Dermis blood vessel endothelial cell (primary cell): ENCODE measurements at places on chromosomes 11 and 22. TPM values are rescaled to one million over a fixed set of nuclear protein-coding genes. Genes with fewer than 3 reads are reported as not detected.

DNA sequence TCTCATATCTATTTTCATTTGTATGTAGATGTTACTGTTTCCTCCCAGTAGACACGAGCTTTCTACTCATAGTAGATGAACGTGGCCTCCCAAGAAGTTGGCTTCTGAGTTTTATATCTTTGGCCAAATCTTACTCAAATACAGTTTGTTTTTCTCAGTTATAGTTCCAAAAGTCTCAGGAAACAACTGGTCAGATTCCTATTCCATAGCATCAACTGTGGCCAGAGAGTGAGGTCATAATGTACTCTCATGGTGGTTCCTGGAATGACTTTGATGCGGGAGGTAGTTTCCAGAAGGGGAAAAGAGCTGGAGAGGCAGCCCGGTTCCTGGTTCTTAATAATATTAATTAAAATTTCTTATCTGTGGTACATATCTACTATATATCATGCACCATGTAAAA, 77.3 kb downstream of the SLC17A6 start:
- no peak for DNase-seq

ETS1 gene
- 128 and 130 TPM in 2 replicates for total RNA-seq

MS4A4E gene
- not detected in 2 replicates for total RNA-seq

DNA sequence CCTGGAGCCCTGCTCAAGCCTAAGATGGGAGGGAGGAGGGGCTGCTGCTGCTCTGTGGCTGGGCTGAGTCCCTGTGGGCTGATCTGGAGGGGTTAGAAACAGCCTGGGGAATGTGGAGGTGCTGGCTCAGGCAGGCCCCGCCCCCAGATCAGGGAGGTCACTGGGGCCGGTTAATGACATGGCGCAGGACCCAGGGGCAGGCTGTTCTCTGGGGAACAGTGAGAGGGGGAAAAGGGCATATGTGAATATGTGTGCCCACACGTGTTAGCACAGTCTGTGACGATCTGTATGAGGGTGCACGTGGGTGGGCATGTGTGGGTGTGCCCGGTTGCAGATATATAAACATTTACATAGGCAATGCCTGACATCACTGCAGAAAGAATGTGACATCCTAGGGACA, 143.5 kb downstream of the MIAT start:
- DNase-seq, result no peak

DNA sequence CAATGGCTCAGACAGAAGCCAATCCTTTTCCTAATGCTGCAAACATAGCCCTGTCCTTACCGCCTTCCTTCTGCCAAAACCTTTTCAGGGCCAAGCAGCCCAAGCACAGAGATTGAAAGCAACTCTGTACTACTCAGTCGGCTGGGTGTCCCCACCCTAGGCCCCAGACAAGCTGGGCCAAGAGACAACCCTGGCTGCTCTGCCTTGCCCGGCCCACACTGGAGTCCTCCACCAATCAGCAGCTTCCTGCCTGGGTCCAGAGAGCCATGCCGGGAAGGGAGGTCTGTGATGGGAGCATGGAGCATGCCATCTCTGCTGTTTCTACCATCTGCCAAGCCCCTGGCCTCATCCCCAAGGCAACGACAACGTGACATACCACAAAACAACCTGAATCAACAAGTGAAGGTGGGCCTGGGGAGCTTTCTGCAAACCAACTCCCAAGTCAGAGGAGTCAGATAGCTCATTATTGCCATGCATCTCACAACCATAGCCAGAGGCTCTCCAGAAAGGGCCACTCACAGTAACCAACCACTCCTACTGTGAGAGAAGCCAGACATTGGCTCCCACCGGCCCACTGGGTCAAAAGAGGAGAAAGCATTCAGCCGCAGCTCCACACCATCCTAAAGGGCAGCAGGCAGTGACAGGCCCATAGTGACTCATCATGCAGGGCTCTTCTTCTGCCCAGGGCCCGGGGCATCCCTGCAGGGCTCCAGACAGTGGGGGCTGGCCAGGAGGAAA, 18.2 kb downstream of the PATZ1 start:
- DNase-seq, result no peak

- peak; percentile 50 for DNase-seq
Measured at GRCh38 chr11:103586756-103587155, 449.7 kb upstream of the DDI1 start.

GRCh38 chr11:23932485-23932898, 564.4 kb upstream of the LUZP2 start:
- no peak for DNase-seq

DCHS1 gene
- total RNA-seq, result 61.8 and 81.7 TPM in 2 replicates

DNA sequence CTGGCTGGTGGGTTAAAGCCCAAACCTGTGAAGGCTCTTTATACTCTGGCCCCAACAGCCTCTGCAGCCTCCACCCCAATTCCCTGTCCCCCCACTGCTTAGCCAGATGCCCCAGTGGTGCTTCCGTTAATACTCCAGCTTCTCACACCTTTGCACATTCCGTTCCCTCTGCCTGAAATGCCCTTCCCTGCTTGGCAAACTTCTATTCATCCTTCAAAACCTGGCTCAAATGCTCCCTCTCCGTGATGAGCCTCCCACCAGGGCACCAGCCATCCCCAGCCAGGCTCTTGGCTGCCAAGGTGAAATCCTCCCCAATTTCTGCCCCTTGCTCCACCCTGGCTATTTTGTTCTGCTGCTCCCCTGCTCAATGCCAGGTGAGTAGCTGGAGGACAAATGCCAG, 12.5 kb upstream of the FADS3 start:
- DNase-seq, result no peak

DNA sequence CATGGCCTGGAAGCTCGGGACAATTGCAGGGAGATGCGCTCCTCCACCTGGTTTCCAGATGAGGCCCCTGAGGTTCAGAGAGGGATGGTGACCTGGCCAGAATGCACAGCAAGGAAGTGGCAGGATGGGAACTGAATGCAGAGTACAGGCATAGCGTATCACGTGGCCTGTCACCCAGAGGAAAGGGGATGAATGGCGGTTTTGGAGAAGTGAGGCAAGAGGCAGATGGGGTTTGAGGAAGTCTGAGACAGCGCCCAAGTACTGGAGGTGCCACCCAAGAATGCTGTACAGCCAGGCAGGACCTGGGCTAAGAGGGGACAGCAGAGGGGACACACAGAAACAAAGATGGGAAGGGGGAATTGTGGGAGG, 4.9 kb downstream of the RAB3IL1 start:
- no peak for DNase-seq

DNA sequence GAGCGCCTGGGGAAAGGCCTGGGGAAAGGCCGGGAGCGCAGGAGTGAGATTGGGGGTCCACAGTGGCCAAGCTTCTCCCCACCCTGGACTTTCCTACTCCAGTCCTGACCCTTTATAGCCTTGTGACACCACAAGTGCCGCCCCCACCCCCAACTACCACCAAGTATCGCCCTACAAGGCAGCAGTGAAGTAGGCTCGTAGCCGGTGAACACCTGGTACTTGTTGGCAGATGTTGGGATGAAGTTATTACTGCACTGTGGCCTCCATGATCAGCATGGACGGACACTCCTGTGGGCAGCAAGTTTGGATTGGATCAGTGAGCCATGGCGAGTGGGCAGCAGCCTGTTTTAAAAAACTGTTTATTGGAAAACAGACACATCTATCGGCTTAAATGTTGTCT, 45.0 kb downstream of the EIF3F start:
- no peak for DNase-seq

- DNase-seq, result no peak
Measured at GRCh38 chr11:9277176-9277575, 12.0 kb upstream of the DENND5A start.

KCNA4 gene
- total RNA-seq, result not detected in 2 replicates

CBL gene
- total RNA-seq, result 13.8 and 22.8 TPM in 2 replicates

- DNase-seq, result no peak
Measured at GRCh38 chr22:37366601-37367000, 60.7 kb downstream of the ELFN2 start.

- DNase-seq, result no peak
Measured at GRCh38 chr11:69295995-69296889, 2.3 kb downstream of the MYEOV start.

RIC3 gene
- not detected in 2 replicates for total RNA-seq

SEPTIN3 gene
- under 0.01 and 0.14 TPM in 2 replicates for total RNA-seq

MAPK1 gene
- total RNA-seq, result 72.0 and 119 TPM in 2 replicates

GRCh38 chr11:73392108-73393010, 16.2 kb downstream of the RELT start:
- DNase-seq, result no peak
